ENCODE measurements at places on chromosomes 3 and 15.

DNA sequence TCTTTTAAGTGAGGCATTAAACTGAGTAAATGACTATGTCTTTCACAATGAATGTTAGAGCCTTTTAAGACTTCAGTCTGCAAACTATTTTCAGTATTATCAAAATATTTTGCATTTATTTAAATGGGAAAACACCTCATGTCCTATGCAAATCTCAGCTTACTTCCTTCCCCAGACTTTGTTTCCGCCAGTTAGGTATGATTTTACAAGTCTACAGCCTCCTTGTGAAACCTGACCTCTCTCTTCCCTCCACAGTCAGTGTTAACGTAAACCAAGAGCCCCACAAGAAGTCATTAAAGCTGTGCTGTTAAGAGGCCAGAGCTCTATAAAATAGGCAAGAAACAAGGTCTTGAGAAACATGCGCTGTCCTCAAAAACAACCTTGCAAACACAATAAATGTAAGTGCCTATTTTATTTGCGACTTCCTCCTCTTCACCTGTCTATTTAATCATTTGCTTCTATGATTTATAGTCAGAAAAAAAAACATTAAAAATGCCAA lies 48.3 kb downstream of the PRTG start:
- DNase-seq, result no peak

GRCh38 chr3:24679429-24679828 lies 184.8 kb upstream of the THRB start:
- no peak for DNase-seq

DNA sequence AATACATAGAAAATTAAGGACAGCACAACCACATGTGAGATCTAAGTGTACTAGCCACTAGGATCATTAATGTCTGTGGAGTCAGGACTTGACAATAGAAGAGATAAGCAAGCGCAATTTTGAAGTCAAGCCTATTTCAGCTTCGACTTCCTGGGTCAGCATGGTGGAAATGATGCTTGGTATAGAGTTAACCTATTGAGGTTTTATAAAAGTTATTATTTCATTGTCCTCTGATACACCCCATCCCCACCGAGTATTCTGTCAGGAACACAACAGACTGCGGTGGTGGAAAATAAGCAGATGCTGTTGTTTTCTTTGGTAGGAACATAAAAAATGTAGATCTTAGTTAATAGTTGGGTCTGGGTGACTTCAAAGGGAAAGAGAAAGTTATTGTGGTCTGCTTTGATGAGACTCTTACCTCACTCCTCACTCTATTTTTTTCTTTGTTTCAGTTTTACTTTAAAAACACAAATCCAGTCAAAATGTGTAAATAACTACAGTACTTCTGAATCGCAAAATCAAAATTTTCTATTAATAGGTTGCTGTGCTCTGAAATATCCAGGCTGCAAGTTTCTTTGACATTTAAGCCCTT lies 82.1 kb downstream of the IL5RA start:
- DNase-seq, result no peak

GRCh38 chr15:70200511-70201424 lies 103.1 kb upstream of the TLE3 start:
- no peak for DNase-seq

- no peak for DNase-seq
Measured at GRCh38 chr3:129528589-129529100, at the start of gene RHO. Gene RHO (plus strand): TSS chr3:129528639. CDS start chr3:129528734, 95 bp downstream.

DNA sequence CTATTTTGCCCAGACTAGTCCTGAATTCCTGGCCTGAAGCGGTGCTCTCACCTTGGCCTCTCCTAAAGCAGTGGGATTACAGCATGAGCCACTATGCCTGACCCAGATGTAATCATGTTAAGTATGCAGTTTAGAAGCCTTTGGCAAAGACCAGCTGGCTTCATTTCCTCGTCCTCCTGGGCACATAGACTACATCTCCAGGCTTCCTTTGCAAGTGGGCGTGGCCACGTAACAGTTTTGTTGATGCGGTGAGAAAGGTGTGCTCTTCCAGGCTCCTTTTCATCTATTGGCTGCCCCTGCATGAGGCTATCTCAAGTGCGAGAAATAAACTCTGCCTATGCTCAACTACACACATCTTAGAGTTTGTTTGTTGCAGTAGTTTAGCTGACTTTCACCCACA lies 13.0 kb downstream of the SV2B start:
- DNase-seq, result no peak

All from fibroblast of the aortic adventitia (primary cell).